Cerebellar nuclear complex (tissue), 1 donor: ENCODE measurements at places on chromosomes 5 and 9.

GRCh38 chr9:103680581-103680980, 413.5 kb upstream of the SMC2 start:
- DNase-seq = no peak

GRCh38 chr5:149666212-149666852, 63.8 kb upstream of the PPARGC1B start:
- DNase-seq = no peak

- DNase-seq = no peak
Measured at GRCh38 chr5:122600924-122601323, 174.0 kb upstream of the SNX2 start.

- no peak for DNase-seq
Measured at GRCh38 chr5:73938938-73939320, 312.9 kb downstream of the ARHGEF28 start.
